ENCODE measurements at places on chromosomes 4 and X.

GRCh38 chr4:81030061-81030980 is at the start of gene BMP3:
Gene BMP3, plus strand, starts transcription at chr4:81030708. Its CDS starts 577 bp downstream, at chr4:81031285.
- DNase-seq, result no peak

- no peak for DNase-seq
These were observed 133.7 kb upstream of the CPXCR1 start for GRCh38 chrX:88613338-88613737.

GRCh38 chr4:26719954-26720552 is 136.2 kb downstream of the TBC1D19 start:
- no peak for DNase-seq

DNA sequence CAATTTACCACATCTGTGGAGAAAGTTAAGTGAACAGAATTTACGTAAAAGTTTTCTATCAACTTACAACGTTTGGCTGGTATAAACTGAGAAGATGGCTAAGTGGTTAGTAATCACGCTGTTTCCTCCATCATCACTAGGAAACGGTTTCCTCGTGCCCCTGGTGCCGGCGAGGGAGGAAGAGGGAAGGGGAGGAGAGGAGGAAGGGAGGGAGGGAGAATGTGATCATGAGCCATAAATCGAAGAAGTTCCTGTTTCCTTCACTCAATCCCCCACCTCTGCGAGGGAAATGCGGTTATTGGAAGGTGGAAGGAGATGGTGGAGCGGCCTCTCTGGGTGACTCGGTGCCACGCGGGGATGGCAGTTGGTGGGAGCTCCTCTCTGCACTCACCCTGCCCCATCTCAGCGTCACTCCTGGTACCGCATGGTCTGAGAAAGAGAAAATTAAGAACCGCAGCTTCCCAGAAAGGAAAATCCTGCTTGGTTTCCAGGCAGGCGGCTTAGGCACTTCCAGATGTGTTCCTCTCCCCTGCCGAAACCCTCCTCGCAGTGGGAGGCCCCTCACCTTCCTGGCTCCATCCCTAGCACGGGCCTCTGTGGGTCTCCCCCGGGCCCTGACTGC is 216.8 kb downstream of the AFAP1 start:
- DNase-seq, result no peak

DNA sequence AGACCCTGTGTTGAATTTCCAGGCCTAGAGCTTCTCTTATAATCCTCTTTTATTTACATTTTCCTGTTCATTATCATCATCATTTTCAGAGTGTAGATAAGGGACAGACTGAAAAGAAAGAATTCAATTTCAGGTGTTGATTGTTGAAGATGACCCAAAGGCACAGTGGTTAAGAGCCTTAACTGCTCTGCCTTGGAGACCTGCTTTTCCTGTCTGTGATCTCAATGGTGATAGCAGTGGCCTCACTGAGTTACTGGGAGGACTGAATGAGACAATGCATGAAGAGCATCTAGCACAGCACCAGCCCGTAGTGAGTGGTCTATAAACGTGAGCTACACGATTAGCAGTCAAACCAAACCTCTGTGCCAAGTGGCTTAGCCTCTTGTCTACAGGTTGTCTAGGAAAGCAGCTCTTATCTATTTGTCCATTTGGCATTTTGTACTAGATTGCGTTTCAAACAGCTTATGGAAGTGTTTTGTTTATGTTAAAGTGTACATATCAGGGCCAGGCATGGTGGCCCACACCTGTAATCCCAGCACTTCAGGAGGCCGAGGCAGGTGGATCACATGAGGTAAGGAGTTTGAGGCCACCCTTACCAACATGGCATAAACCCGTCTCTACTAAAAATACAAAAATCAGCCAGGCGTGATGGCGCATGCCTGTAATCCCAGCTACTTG is 41.5 kb downstream of the SETD7 start:
- DNase-seq, result no peak

DNA sequence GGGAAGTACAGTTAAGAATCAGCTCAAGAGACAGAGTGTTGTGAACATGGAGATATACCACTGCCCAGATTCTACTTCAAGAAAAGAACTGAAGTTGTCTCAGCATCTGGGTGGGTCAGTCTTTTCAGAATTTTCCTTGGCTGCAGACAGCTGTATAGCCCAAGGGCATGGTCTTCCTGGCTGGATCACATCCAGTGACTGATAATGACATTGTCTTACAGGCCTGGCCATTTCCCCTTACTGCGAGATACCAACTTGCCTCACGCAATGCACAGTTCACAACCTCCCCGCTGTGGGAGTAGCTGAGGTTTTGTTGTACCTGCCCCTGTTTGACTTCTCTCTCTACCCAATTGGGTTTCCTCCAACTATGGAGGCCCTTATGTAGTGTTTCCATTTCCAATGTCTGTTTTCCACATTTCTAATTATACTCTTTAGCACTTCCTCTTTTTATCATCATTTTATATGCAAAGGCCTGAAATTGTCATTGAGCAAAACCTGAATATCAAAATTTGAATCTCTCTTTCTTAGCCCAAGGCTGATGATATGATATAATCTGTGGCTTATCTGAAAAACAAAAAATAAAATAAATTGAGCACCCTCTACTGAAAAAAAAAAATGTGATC is 209.1 kb downstream of the NAF1 start:
- no peak for DNase-seq

DNA sequence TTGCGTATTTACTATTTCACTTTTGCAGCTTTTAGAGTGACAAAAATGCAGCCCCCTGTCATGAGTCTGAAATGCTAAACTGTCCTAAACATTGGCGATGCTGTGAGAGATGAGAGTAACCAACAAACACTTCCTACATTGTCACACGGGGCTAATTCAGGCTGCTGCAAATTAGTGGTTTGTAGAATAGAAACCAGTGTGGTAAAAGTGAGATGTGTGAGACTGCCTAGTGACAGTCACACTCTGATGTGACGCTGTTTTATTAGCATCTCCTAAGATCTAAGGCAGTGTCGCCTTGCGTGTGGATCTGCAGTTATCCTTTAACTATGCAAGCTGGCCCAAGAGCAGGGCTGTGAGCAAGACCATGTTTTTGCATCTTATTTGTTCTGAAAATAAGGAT is 800.2 kb upstream of the TENM3 start:
- no peak for DNase-seq

- no peak for DNase-seq
These were observed 244.2 kb upstream of the GRID2 start for GRCh38 chr4:92059615-92060014.

DNA sequence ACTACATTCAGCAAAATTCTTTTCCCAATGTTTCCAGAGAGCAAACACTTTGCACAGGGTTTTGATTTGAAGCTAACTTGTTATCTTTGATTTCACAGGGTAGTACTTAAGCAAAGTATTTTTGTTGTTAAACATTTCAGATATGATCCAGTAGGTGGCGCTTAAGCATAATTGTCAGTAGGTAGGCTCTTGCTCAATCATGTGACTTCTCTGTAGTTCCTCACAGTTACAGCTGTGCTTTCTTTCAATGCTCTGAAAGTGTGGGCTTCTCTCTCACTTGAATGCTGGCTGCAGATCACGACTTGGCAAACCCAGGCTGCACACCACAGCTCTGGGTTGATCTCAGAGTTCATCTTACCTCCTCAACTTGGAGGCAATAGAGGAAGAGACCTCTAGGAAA is 1016.5 kb downstream of the SH3BGRL start:
- peak; percentile 6 for DNase-seq

DNA sequence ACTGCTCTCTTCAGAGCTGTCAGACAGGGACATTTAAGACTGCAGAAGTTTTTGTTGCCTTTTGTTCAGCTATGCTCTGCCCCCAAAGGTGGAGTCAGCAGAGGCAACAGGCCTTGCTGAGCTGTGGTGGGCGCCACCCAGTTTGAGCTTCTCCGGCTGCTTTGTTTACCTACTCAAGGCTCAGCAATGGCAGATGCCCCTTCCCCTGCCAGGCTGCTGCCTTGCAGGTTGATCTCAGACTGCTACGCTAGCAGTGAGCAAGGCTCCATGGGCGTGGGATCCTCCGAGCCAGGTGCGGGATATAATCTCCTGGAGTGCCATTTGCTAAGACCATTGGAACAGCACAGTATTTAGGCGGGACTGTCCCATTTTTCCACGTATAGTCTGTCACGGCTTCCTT is 371.4 kb upstream of the AMOT start:
- DNase-seq, result no peak

DNA sequence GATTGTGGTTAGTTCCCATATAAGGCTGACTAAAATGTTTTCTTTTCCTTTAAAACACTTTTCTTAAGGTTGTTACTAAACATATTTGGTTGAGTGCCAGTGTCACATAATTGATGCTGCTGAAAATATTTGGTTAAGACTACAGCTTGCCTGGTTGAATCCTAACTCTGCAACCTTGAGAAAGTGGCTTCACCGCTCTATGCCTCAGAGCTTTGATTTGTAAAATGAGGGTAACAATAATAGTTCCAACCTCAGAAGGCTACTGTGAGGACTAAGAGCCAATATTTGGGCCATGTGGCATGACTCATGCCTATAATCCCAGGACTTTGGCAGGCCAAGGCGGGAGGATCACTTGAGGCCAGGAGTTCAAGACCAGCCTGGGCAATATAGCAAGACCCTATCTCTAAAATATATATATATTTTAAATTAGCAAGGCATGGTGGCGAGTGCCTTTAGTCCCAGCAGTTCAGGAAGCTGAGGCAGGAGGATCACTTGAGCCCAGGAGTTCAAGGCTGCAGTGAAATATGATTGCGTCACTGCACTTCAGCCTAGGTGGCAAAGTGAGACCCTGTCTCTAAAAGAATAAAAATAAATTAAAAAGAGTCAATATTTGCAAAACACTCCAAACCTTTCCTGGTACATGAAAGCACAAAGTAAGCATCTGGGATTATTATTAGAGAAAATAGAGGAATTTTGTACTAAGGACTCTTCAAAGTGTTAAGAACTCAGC is 7.1 kb upstream of the NEIL3 start:
- no peak for DNase-seq

GRCh38 chr4:135186002-135186401 is 984.4 kb upstream of the PABPC4L start:
- DNase-seq, result no peak

DNA sequence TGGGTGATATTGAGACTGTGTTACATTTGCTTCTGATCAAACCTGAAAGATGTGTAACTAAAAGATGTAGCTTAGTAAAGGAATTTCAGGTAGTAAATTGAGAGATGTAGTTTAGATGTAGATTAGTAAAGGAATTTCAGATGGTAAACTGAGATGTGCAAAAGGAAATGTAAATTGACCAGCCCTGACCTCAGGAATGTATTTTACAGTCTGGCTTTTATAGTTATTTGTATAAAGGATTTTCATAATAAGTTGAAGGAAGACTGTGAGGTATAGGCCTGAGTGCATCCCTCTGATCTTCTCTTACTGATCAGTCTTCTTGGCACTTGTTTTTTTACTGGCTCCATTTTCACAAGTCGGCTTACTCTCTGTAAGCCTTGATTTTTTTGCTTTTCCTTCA is 3.2 kb downstream of the KLHL2 start:
- no peak for DNase-seq

DNA sequence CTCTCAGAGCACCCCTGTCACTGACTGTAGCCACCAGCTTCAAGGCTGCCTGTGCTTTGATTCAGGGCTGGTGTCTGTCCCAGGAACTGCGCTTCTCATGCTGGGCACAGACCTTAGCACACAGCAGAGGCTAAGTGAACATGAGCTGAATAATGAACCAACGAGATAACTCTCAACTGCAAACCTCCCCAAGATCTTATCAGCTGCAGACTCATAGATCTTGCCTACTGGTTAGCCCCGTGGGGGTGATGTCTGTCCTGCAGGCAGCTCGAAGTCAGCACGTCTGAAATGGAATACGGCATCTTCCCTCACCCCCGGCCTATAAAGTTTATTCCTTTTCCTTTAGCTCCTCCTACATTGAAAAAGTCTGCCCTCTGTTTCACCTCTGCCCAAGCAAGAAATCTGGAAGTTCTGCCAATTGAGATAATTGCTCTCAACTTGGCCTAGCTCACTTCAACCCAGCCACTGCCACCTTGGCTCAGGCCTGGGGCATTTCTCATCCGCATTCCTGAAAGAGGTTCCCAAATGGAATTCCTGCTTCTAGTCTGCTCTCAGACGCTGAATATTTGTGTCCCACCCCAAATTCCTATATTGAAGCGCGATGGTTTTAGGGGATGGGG is 73.7 kb downstream of the GATB start:
- DNase-seq, result no peak

- peak; percentile 52 for DNase-seq
These were observed 25.2 kb upstream of the NPFFR2 start for GRCh38 chr4:72006586-72006985.

DNA sequence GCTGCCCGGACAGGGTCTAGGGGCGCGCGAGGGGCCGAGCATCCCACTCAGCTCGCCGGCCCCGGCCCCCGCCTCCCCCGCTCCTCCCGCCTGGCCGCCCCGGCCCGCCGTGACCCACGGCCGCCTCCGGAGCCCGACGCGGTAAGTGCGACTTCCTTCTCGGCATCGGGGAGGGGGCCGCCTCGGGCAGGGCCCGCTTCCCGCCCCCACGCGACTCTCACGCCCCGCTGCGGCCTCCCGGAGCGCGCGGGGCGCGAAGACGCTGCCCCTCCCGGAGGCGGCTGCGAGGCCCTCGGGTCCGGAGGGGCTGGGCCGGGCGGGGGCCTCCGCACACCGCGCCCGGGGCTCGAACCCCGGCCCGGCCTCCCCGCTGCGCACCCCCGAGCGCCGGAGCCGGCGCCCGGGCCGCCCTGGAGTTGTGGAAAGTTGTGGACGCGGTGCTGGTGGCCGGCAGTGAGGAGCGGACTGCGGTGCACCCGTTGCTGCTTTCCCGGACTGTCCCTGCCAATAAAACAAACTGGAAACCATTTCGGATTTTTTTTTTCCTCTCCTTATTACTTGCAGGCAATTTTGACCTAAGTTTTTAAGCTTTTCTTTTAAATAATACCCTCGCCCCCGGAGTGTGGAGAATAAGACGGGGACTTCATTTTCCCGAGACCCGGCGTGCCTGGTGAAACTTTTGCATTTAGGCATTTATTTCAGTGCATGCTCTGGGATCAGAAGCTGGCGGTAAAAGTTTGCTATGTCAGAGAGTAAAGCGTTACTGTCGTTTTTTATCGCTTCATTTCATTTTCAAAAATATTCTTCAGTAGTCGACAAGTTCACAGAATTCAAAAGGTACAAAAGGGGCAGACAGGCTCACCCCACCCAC is 13.0 kb upstream of the TMEM156 start:
- DNase-seq, result no peak

DNA sequence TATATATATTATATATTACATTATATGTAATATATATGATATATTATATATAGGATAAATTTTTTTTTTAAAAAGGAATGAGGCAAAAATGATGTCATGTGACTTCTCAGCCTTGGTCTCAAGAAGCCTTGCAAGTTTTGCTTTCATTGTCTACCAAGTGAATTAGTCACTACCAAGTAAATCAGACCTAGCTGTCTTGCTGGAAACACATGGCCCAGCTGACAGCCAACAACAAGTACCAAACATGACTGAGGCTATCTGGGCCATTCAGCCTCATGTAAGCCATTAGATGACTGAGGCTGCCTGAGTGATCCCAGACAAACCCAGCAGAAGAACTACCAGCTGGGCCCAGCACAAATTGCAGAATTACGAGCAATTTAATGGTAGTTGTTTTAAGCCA is 44.9 kb downstream of the HAND2 start:
- DNase-seq, result no peak

- no peak for DNase-seq
These were observed 35.8 kb downstream of the ARHGEF38 start for GRCh38 chr4:105588252-105588651.
